ENCODE measurements at places on chromosomes 4 and X. TPM values are rescaled to one million over a fixed set of nuclear protein-coding genes. Genes with fewer than 3 reads are reported as not detected.
A peak's percentile ranks its signal among the peaks of the same experiment; 100 is the strongest.

Gene ITGB1BP2
- 1.6 TPM for total RNA-seq

Gene COMMD8
- 53.9 TPM for total RNA-seq

Gene TMEM271
- not detected for total RNA-seq

Gene SSX1
- not detected for total RNA-seq

Gene SSX4B
- total RNA-seq: not detected

Gene KLHL4
- 16.0 TPM for total RNA-seq

Gene HPGDS
- not detected for total RNA-seq

Gene ASB5
- total RNA-seq: 619 TPM

Gene CXorf65
- total RNA-seq: not detected

Gene CENPC
- 16.0 TPM for total RNA-seq

Gene TMEM255A
- total RNA-seq: 0.17 TPM

Gene PNMA6F
- not detected for total RNA-seq

Gene SLAIN2
- 25.8 TPM for total RNA-seq

- DNase-seq: no peak
These were observed 3.7 kb upstream of the MAEA start for GRCh38 chr4:1285790-1286553.

DNA sequence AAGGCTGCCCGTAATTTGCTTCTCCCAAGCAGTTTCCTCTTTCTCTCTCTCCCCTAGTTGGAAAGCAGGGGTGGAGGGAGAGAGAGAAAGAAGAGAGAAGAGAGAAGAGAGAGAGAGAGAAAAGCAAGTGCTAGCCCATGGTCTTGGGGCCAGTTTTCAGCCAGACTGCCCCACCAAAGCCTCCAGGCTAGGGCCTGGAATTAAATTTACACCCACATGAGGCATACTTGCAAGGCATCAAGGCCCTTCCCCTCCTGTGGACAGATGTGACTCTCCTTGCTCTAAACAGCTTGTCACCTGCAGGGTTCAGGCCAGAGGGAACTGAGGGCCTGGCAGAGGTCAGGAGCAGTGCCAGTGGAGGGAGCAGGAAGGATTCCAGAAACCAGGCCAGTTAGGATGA, 1.7 kb upstream of the CXCR3 start:
- DNase-seq: no peak

DNA sequence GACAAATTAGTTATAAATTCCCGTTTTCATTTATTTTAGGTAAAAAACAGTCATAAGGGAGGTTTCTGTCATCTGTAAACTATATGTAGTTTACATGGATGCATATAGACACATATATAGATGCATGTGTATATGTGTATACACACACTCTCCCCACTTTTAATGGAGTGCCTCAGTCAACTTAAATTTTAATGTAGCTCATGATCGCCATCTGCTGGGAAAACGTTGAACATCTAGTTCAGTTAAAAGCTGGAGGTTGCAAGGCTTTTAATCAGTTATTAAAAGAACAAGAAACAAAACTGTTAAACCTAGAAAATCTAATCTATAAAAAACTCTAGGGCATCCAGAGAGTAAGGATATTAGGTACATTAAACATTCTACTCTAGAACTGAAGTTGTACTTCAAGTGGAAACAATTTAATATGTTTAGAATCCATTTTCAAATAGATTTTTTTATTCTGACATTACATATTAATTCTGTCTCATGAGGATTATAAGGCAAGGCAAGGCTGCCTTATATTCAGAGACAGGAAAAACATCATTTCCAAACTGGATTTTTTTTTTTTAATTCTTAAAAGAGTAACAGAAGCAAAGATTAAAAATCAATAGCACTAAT, 122.6 kb downstream of the SHISA3 start:
- peak; percentile 26 for DNase-seq

- peak; percentile 93 for DNase-seq
These were observed 95.8 kb downstream of the ATXN3L start for GRCh38 chrX:13223868-13224567.

- DNase-seq: no peak
These were observed 139.4 kb upstream of the EMCN start for GRCh38 chr4:100657187-100657586.

GRCh38 chr4:36209941-36210649, 34.2 kb downstream of the ARAP2 start:
- DNase-seq: no peak

DNA sequence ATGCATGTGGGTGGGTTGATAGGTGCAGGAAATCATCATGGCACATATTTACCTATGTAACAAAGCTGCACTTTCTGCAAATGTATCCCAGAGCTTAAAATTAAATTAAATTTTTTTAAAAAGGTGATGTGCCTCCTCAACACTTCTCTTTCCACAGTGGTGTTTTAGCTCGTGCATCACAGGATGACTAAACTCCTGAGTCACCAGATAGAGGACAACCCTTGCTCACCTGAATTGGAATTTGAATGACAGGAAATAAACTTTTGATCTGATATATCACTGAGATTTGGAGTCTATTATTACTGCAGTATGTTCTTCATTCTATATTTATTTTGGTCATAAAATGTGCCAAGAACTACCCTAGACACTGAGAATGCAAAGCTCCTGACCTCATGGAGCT, 185.3 kb downstream of the MAPK10 start:
- DNase-seq: no peak

DNA sequence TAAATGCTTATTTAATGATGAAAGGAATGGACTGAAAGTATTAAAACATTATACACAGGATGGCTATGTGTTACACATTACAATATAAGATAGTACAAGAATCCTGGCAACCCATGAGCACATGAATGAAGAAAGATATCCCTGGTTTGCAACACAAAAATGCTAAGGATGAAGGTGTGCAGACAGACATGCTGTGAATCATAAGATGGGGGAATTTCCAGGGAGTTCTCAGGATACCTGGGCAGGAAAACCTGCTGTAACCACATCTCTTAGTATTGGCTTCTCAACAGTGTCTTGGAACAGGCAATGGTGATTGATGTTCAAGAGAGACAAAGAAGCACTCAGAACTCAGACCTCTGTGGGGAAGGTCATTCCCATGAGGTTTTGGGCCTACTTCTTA, 23.9 kb upstream of the ANOS1 start:
- no peak for DNase-seq

DNA sequence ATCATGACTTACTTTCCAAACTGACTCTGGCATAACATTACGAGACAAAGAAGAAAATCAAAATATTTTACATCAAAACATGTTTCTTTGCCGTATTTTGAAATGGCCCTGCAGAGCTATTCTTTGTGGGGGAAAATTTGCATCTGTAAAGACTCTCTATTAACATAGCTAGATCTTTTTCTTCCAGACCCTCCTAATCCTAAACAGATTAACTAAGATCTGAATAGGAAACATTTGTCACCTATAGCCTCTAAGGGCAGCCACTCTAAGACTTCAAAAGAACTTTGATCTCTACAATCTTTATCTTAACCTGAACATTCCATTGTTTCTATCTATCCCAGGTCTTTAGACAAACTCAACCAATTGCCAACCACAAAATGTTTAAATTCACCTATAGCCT, 176.6 kb upstream of the CENPE start:
- no peak for DNase-seq

DNA sequence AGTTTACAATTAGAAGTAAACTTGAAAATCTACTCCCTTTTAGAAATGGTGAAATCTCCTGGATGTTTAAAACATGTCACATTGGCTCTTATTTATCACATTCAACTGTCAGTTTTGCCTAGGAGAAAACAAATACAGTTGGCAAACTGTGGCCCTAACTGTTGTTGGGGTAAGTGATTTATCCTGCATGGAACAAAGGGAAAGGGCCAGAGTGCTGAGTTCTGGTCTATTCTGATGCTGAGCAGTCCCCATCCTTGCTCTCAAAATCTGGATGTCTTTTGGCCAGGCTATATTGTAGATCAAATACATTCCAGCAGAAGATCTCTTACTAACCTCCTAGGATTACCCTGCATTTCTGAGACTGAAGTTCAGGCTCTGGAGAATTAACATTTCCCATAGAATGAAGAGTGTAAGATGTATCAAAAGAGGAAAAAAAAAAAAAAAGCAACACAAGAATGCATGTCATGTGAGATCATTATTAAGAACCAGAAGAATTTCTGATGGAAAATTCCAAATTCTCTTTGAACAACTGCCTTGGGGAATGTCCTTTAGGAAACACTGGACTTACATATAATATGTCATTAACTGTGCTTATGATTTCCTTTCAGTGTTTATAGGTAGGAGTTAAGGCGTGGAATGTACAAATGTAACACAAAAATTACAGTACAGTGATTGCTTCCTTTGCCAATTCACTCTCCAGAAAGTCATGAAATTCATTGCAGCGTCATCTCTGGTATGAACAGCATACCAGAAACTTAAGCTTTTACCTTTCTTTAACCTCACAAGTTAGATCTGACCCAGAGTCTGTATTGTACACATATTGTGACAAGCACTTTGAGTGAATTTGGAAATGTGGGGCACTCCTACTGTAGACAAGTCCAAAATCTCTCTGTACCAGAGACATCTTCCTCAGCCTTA, 1012.5 kb upstream of the LCORL start:
- DNase-seq: no peak

DNA sequence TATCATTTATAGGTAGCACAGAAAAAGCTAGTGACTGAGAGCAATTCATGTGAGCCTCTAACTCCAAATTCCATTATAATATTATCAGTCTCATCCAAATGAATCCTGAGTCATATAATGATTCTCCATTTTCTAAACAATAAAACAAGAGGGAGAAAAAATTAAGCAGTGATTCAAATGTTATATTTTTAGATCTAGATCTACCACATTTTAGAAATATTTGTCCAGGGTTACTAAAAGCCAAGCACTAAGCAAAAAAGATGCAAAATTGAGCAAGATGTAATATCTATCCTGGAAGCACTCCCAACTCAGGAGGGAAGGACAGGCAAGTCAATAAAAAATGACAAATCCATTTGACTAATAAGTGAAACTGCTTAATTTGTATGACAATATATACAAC, 172.8 kb downstream of the FBXW7 start:
- DNase-seq: peak; percentile 47

GRCh38 chr4:77433418-77433733, 172.2 kb upstream of the CXCL13 start:
- peak; percentile 67 for DNase-seq

Measured in LHCN-M2 (cell line).